Umbilical cord (tissue), 2 donors: ENCODE measurements at places on chromosomes 2 and 18. TPM values are rescaled to one million over a fixed set of nuclear protein-coding genes. Genes with fewer than 3 reads are reported as not detected.
A peak's percentile ranks its signal among the peaks of the same experiment; 100 is the strongest.

Gene TNS1
- 255 TPM for total RNA-seq

DNA sequence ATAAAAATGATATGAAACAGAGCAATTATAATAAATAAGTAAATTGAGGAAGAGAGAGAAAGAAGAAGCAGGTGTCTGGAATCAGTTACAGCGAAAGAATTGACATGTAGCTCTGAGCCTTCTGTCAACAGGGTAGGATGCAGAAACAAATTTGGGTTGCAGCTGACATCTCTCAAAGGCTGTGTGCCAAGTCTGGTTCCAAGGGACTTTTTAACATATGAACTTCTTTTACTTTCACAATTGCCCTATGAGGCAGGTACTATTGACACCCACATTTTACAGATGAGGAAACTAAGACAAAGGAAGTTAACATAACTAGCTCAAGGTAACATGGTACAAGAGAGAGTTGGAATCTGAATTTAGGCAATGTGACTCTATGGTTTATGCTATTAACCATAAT is 260.0 kb downstream of the ASXL3 start:
- no peak for DNase-seq

Gene MAT2A
- 67.7 TPM for total RNA-seq

- peak; percentile 34 for DNase-seq
Measured at GRCh38 chr2:127674241-127675209, 805 bp downstream of the LIMS2 start.

Gene PPP4R3B
- 75.4 TPM for total RNA-seq

Gene INHA
- not detected for total RNA-seq

GRCh38 chr18:72999971-73000607 is 132.3 kb upstream of the NETO1 start:
- peak; percentile 2 for DNase-seq

DNA sequence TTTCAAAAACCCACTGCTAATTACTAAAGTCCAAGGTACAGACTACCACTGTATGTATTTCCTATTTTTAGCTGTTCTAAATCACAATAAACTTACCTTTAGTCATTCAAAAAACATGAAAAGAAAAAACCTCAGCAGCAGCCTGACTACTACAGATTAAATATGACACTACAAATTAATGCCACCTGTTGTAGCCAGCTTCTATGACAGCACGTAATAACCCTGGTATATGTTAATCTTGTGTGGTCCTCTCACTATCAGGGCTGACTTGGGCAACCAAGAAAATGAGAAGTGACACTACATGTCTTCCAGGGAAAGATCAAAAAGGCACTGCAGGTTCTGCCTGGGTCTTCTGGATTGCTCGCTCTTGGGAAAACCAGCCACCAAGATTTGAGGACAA is 90.6 kb upstream of the FAM124B start:
- no peak for DNase-seq

DNA sequence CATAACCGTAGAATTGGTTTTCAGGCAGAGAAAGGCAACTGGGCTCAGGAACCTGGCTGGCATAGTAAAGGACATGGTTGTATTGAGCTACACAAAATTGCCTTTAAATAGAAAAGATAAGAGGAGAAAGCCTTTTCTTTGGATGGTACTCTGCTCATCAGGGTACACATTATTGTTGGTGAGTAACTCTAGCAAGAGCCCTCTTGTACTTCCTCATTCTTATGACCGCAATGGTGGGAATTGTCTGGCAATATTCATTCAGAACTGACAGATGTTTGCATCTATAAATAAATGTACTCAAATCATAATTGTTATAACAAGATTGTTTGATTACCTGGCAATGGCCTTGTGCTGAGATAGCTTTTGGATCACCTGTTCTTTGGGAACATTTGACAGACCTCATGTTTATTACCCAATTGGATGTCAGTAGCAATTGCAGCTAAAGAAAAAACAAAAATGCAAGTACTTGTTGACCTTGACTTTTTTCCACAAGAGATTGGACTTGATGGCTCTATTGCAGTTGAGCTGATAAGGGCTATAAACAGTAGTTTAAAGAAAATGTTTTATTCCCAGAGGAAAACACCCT is 43.9 kb downstream of the MEIS1 start:
- DNase-seq, result no peak

GRCh38 chr2:54924121-54924520 is 126.1 kb downstream of the RTN4 start:
- no peak for DNase-seq

Gene GREB1L
- total RNA-seq, result 14.9 TPM

GRCh38 chr2:84427235-84428138 is 31.6 kb downstream of the SUCLG1 start:
- DNase-seq, result no peak

Gene SPP2
- not detected for total RNA-seq

Gene EFEMP1
- total RNA-seq, result 125 TPM

DNA sequence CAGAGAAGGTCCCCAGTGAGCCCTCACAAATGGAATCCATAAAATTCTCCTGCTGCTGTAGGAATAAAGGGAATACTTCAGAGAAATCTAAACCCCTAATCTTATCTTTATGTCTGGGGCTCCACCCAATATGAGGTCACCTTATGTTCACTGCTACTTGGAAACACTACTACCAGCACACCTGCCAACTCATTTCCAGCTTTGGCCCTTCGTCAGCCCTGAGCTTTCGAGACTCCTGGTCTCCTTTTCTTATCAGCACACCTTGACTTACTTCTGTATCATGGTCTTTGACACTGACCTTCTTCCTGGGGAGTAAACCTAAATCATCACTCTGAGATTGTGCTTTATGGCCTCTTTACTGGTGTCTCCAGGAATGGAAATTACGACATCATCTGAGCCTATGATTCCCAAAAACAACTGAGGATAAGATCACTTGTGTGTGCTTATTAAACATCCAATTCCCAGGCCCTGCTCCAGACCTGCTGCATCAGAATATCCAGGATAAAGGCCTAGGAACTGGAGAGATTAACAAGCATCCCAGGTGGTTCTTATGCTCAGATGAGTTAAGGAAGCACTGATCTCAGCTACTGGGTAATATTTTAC is 22.2 kb upstream of the ASNSD1 start:
- peak; percentile 53 for DNase-seq

Gene FSHR
- not detected for total RNA-seq

DNA sequence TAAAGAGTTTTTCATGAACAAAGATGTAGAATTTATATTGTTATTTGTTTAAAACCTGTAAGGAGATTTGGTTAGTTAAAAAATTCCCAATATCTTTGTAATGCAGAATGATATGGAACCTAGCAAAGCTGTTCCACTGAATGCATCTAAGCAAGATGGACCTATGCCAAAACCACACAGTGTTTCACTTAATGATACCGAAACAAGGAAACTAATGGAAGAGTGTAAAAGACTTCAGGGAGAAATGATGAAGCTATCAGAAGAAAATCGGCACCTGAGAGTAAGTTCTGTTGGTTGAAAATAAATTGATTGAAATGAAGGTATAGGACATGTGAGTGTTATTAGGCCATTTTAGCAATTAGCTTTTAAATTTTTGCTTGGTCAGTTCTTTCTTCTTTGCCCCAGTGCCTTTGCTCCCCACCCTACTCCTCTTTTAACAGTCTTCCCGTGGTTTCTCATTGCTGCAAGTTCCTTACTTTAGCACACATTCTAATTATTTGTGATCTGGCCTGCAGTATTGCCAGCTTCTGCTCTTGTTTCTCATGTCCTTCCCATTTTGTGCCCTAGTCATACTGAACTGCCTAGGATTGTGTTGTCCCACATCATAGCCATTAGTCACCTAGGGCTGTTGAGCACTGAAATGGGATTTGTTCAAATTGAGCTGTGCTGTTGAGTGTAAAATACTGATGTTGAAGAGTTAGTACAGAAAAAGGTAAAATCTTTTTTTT is 36.6 kb downstream of the VAPA start:
- DNase-seq, result no peak

Gene IL1RN
- total RNA-seq, result 1.2 TPM

GRCh38 chr18:23077493-23078256 is 57.6 kb upstream of the CABLES1 start:
- peak; percentile 34 for DNase-seq

- DNase-seq, result no peak
Measured at GRCh38 chr2:138395565-138396306, 105.8 kb upstream of the SPOPL start.

DNA sequence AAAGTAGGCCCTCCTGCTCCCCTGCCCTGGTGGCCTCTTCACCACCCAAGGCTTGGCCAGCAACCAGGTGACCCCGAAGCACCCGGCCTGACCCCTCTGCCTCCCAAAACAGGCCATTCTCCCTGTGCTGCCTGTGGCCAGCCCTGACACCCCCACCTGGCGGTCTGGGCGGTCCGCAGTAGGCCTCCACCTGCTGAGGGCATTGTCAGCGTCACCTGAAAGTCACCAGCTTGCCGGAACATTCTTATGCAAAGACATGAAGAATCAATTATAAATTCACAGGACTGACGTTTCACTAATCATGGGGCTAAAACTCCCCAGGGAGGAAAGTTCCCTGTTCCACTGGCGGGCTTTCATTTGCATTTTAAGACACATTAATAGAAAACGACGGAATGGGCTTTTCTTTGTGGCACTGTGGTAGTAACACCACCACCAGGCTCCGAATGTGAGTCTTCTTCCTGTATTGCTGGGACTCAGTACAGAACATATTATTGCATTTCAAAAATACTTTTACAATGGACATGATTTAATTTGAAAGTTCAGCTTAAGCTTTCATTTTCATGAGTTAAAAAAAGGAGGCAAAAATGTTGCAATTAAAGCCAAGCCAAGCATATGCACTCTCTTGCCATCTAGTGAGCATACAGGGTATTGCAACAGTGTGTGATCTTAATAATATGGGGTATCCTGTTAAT is 57.4 kb downstream of the ADI1 start:
- DNase-seq, result peak; percentile 54

Gene NPHP1
- total RNA-seq, result 14.7 TPM

- peak; percentile 77 for DNase-seq
Measured at GRCh38 chr2:15733867-15734673, 142.4 kb downstream of the DDX1 start.

DNA sequence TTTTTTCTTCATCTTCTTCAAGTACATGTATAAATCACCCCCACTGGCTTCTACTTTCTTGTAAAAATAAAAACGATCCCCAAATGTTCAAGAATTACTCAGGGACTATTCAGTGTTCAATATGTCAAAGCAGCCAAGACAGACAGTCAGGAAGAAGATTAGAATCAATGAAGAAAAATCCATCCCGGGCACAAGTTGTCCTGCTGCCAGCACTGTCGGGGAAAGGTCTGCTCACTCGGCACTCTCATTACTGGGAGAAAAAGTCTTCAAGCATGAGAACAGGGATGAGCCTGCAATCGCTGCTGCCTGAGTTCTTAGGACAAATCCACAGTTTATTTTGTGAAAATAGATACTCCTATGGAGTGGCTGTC is 482.8 kb upstream of the KLHL29 start:
- DNase-seq, result no peak

DNA sequence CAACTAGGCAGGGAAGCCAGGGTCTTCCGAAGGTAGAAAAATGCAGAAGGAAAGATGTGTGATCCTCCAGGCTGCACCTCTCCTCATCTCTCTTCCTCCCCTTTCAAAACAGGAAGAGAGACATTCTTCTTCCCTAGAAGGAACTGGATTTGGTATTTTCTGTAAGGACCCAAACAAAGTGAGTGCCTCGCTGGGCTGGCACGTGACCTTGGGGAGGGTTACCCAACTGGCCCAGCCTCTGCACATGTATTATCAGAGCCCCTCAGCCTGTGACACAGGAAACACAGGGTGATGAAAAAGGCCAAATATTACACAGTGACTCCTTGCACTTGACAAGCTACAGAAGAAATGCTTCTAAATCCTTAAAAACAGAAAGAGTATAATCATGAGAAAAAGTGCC is 2.3 kb downstream of the HJURP start:
- DNase-seq, result no peak

Gene AGXT
- 0.48 TPM for total RNA-seq

Gene EVX2
- 1.2 TPM for total RNA-seq

DNA sequence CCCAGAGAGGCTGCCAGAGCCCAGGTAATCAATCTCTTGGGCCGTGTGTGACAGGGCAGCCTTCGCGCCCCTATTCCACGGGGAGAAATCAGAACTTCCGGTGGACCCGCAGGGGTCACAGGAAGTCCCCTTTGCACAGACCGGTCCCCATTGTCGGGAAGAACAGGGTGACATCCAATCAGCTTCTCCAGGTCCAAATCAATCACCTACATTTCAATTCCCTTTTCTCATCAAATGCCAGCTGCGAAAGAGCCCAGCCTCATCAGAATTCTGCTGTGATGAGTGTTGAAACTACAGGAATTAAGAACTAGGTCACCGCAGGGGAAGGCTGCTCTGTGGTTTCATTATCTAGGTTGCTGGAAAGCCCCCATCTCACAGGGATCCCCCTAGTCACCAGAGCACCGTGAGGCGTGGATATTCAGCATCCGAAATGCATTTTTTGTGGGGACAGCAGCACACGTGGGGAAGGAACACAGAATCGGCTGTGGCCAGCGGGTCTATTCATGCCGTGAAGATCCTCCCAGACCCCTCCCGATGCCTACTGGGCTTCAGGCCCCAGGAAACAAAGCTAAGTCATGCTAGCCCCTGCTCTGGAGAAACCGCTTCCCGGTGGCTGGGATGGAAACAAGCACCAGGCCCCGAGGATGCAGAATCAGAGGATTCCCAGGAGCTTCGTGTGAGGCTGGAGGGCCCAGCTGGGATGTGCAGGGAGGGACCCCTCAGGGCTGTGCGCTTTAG is 193.7 kb upstream of the ID2 start:
- no peak for DNase-seq

DNA sequence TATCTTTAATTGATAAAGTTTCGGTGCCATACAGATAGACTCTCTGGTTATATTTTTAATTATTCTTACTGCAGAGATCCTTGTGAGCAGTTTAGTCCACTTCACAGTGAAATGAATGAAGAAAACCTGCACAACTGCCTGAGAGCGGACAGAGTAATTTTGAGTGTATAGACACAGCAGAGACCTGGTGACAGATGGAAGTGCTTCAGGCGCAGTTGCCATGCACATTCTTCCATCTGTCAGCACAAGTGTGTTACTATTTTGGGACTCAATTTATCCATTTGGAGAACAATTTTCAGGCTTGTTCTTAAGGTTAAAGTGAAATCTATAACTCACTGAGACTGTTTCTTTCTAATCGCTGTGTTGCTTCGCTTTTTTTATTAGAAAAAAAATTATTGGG is 147.8 kb upstream of the SPHKAP start:
- DNase-seq, result no peak

- no peak for DNase-seq
Measured at GRCh38 chr2:18454692-18455235, 105.7 kb downstream of the RDH14 start.

Gene QPCT
- total RNA-seq, result 37.6 TPM
